CD4-positive, alpha-beta memory T cell (primary cell): ENCODE measurements at places on chromosomes 12 and 14. TPM values are rescaled to one million over a fixed set of nuclear protein-coding genes. Genes with fewer than 3 reads are reported as not detected.

DNA sequence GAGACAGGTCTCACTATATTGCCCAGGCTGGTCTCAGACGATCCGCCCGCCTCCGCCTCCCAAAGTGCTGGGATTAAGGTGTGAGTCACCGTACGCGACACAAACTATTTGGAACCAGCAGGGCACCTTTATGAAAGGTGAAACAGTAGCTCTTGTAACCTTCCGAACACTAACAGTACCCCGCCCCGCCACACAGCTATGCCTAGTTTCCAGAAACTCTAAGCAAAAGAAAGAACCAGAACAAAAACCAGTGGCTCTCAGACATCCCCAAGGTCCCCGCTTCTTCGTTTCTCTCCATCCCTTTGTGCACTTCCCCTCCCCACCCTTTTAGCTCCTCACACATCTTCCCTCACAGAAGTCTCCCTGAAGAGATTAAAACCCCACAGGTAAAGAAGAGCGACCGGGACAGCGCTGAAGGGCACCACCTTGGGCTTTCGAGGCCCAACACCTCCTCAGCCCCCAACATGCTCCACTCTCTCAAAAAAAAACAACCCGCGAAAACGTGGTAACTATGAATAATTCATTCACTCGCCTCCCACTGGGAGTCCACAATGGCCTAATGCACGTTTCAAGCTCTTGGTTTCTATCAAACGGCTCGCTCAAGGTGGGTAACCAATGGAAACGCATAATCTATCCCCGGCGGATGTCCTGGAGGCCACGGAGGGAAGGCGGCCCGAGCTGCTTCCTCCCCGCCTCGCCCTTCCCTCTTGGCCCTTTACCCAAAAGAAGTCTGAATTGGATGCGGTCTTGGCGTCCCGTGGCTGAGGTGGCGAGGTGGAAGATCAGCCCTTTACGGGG is 877 bp downstream of the BAG5 start:
- no peak for DNase-seq

- DNase-seq, result no peak
Observed at GRCh38 chr12:52641468-52641867, 10.5 kb downstream of the KRT2 start.

Gene LMNTD1
- total RNA-seq, result not detected

Gene TAS2R30
- total RNA-seq, result 3.8 TPM
